ENCODE measurements at places on chromosomes 16 and 17. TPM values are rescaled to one million over a fixed set of nuclear protein-coding genes. Genes with fewer than 3 reads are reported as not detected.

Gene PMFBP1
- total RNA-seq, result not detected

Gene PRDM7
- 0.16 TPM for total RNA-seq

Gene KRT24
- not detected for total RNA-seq

Gene GPR142
- total RNA-seq, result not detected

Gene SAMD14
- 10.7 TPM for total RNA-seq

Gene CFAP97D1
- not detected for total RNA-seq

Gene IGSF6
- total RNA-seq, result not detected

Gene CCDC47
- total RNA-seq, result 32.7 TPM

Gene PLXDC1
- 0.08 TPM for total RNA-seq

Gene ARSG
- 2.8 TPM for total RNA-seq

Gene SCGB1C2
- not detected for total RNA-seq

Gene THOC6
- total RNA-seq, result 33.4 TPM

Gene CA7
- not detected for total RNA-seq

Gene SLC5A11
- total RNA-seq, result not detected

Gene GCGR
- not detected for total RNA-seq

Gene SSTR5
- 0.32 TPM for total RNA-seq

Gene PRSS27
- total RNA-seq, result 0.13 TPM

Gene SLC9A5
- total RNA-seq, result 3.0 TPM

Gene HIGD1B
- not detected for total RNA-seq

Gene KRT33A
- total RNA-seq, result not detected

Gene ZP2
- not detected for total RNA-seq

Gene SECTM1
- total RNA-seq, result 4.9 TPM

Gene USH1G
- total RNA-seq, result not detected

Gene TBC1D3B
- not detected for total RNA-seq

Gene OR3A3
- total RNA-seq, result not detected

Gene GNG13
- not detected for total RNA-seq

Gene HSD11B2
- 2.7 TPM for total RNA-seq

Gene SKAP1
- total RNA-seq, result not detected

Gene PRRT2
- total RNA-seq, result 26.6 TPM

Gene TBC1D3G
- total RNA-seq, result not detected

Gene ETV4
- total RNA-seq, result 42.8 TPM

Gene SCIMP
- not detected for total RNA-seq

Gene MXRA7
- 74.6 TPM for total RNA-seq

Gene CHTF8
- 126 TPM for total RNA-seq

Gene CTRB1
- total RNA-seq, result not detected

Gene AP2B1
- 86.1 TPM for total RNA-seq

Gene SOST
- not detected for total RNA-seq

Gene CIITA
- total RNA-seq, result not detected

Gene ACSM2A
- total RNA-seq, result not detected

Gene TNP2
- total RNA-seq, result not detected

Gene FBXO39
- total RNA-seq, result 0.52 TPM

Gene IST1
- 131 TPM for total RNA-seq

Gene KRTAP17-1
- total RNA-seq, result not detected

Gene TBX2
- total RNA-seq, result 38.9 TPM

Gene RASL10B
- 4.0 TPM for total RNA-seq

Gene CRISPLD2
- 252 TPM for total RNA-seq

Gene SPNS2
- 0.26 TPM for total RNA-seq

Gene PRSS36
- 0.13 TPM for total RNA-seq

Gene C16orf78
- not detected for total RNA-seq

Gene UMOD
- not detected for total RNA-seq

Gene TUBB3
- 231 TPM for total RNA-seq

Gene ST6GALNAC1
- not detected for total RNA-seq
